ENCODE measurements at places on chromosomes 5 and 9. TPM values are rescaled to one million over a fixed set of nuclear protein-coding genes. Genes with fewer than 3 reads are reported as not detected.

The FGF1 gene
- total RNA-seq, result 3.8 TPM

The C5orf63 gene
- 0.47 TPM for total RNA-seq

The SLC4A9 gene
- total RNA-seq, result not detected

The PCDHGA11 gene
- 4.7 TPM for total RNA-seq

The MED27 gene
- total RNA-seq, result 17.3 TPM

The STPG3 gene
- total RNA-seq, result not detected

The NMUR2 gene
- total RNA-seq, result not detected

The FOXI1 gene
- total RNA-seq, result not detected

The WDR31 gene
- 0.83 TPM for total RNA-seq

The KLF9 gene
- 16.4 TPM for total RNA-seq

The PCDHGB3 gene
- 3.5 TPM for total RNA-seq

The SNCB gene
- 0.12 TPM for total RNA-seq

The TTC39B gene
- 6.1 TPM for total RNA-seq

The FSD1L gene
- 1.8 TPM for total RNA-seq

The TAF11L11 gene
- total RNA-seq, result not detected

The SH3GL2 gene
- total RNA-seq, result not detected

The NOL8 gene
- 14.7 TPM for total RNA-seq

The RAD17 gene
- 8.7 TPM for total RNA-seq

The ADCY2 gene
- under 0.01 TPM for total RNA-seq

The TXNDC8 gene
- not detected for total RNA-seq
